ENCODE measurements at places on chromosomes 3 and 15. TPM values are rescaled to one million over a fixed set of nuclear protein-coding genes. Genes with fewer than 3 reads are reported as not detected.

PPP1R14D gene
- 14.0 TPM for polyA plus RNA-seq

DNA sequence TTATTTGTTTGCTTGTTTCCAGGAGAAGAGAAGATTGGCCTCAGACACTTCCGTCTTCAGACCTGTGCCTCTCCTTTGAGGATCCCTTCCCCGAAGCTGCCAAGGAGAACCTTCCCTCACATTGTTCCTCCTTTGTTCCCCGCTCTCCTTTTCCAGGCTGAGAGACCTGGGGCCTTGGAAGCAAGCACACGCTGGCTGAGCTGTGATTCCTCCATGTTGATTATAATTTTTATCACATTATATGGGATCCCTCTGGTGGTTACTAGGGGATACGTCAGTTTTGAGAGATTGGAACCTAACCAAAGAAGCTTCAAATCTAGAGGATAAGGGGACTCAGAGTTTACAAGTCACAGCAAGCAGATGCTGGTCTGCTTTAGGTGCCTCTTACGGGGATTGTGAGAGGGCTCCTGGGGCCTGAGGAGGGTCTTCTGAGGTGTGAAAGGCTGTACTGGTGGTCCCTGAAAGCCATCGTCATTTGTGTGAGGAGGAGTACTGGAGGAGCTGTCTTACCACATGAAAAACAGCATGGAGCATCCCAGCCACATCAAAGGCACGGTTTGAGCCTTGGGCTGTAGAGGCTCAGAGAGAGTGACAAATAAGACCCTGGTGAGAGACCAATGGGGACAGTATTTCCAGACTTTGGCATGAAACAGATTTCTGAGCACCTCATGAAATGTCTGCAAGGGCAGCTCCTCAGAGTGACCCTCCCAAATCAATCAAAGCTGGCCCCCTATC lies 760.1 kb upstream of the CFAP20DC start:
- H3K27me3 ChIP-seq: no peaks in the 10 kb centered on the region
- H3K27ac ChIP-seq: no peak overlapping the region
- DNase-seq: peak; percentile 11

GRCh38 chr3:15310491-15311370 lies 21.7 kb downstream of the SH3BP5 start:
- H3K4me1 ChIP-seq: peaks cover 16% of the 10 kb centered on the region
- H3K36me3 ChIP-seq: no peaks in the 10 kb centered on the region
- no peaks in the 10 kb centered on the region for H3K27me3 ChIP-seq

- peaks cover 37% of the 10 kb centered on the region for H3K4me1 ChIP-seq
- DNase-seq: no peak
- no peak overlapping the region for H3K4me3 ChIP-seq
These were observed 47.8 kb upstream of the RARB start for GRCh38 chr3:25380222-25380739.

GRCh38 chr3:104796556-104796955 lies 570.2 kb upstream of the ALCAM start:
- H3K4me3 ChIP-seq: no peak overlapping the region
- no peaks in the 10 kb centered on the region for H3K36me3 ChIP-seq

DNA sequence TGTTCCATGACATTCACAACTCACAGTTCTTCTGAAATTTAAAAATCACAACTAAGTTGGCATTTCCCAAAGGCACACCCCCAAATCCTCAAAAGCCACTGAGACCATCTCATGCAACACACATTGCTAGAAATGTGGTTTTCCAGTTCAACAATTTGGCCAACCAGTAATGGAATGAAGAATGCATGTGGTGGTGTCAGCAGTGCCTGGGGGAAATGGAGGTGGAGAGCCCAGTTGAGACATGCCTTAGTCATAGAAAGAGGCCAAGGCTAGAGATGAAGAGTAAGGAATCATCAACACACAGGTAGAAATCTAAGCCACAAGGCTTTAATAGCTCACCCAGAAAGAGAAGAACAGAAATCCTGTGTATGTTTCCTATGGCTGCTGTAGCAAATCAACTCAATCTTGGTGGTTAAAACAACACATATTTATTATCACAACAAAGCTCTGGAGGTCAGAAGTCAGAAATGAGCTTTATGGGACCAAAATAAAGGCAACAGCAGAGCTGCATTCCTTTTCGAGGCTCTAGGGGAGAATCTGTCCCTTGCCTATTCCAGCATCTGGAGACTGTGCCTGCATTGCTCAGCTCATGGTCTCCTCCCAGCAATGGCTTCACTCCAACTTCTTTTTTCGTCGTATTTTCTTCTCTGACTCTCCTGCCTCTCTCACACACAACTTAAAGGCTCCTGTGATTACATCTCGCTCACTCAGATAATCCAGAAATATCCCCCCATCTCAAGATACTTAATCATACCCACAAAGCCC lies 54.0 kb downstream of the SNTN start:
- H3K36me3 ChIP-seq: no peaks in the 10 kb centered on the region
- DNase-seq: no peak

MYD88 gene
- 31.0 TPM for polyA plus RNA-seq

GRCh38 chr3:118511402-118511801 lies 523.2 kb downstream of the IGSF11 start:
- no peaks in the 10 kb centered on the region for H3K27me3 ChIP-seq
- no peaks in the 10 kb centered on the region for H3K4me1 ChIP-seq
- no peak for DNase-seq
- H3K27ac ChIP-seq: no peak overlapping the region

MST1 gene
- 464 TPM for polyA plus RNA-seq
